ENCODE measurements at places on chromosomes 7 and 10.

DNA sequence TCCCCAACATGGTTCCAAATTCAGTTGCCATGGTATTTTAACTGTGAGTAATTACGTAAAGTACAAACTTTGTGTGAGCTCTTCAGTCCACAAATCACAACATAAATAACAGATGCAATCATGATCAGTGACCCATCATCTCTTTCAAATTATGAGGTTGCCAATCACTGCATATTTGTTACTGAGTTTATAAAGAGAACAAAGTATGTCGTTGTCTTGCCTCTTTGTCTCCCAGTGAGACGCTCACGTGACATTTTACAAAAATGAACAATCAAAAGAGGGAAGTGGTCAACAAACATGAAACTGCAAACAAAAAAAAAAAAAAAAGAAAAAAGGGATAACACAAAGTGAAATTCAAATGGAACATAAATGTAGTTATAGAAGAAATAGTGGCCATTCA, 122.7 kb upstream of the PDSS1 start:
- no peak for DNase-seq

GRCh38 chr10:94129393-94130130, 135.8 kb downstream of the PLCE1 start:
- DNase-seq, result no peak

GRCh38 chr10:119358152-119358512, 150.8 kb downstream of the GRK5 start:
- DNase-seq, result no peak

GRCh38 chr7:140034421-140034820, 28.3 kb downstream of the PARP12 start:
- no peak for DNase-seq

GRCh38 chr10:10092581-10092980, 925.1 kb upstream of the CELF2 start:
- DNase-seq, result no peak

DNA sequence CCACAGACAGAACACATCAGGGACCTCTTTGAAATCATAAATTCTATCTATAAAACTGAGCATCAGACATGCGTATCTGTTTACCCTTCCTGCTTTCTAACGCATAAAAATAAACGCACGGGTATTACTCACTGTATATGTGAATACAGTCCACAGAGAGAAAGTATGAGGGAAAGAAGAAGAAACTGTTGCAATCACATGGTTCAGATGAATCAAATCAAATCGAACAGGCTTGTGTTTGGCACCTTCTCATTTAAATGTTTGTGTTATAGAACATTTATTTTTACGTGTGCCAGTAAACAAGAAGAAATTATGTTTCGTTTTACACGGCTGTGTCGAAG, 322.0 kb downstream of the FRMD4A start:
- DNase-seq, result no peak

- DNase-seq, result no peak
Measured at GRCh38 chr10:46227936-46228562, 58.7 kb upstream of the ANTXRL start.

DNA sequence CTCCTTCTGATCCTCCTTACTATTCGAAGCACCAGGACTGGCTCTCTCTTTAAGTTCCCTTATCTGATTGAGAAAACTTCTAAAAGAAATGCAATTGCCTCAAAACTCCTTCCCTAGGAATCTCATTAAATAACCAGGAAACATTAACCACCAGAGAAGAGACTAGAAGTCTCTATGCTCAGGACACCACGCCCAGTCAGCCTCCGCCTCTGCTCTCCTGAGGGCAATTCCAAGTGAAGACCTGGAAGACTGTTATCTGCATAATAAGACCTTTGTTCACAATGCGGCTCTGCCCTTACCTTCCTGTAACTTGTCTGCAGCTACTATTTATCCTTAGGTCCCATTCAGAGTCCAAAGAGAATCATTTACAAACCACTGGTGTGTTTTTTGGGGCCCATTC, 78.8 kb downstream of the ELMO1 start:
- DNase-seq, result peak; percentile 82

DNA sequence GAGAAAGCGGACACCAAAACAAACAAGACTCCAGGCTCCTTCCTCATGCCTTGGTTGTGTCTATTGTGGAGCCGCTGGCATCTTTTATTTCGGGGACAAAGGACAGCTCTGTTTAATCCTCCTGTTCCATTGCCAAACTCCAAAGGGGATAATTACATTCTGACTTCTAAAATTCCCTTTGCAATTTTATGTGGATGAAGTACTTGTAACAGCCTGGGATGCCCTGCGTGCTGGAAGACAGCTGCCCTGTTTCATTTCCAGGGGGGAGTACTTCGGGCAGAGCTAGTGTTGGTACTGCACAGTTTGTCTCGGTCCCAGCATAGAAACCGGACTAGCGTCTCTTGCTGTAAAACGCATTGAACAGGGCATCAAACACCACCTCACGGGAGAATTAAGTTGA, 90.9 kb downstream of the BAMBI start:
- peak; percentile 17 for DNase-seq

- DNase-seq, result no peak
Measured at GRCh38 chr10:112448888-112449287, 1.9 kb downstream of the VTI1A start.

DNA sequence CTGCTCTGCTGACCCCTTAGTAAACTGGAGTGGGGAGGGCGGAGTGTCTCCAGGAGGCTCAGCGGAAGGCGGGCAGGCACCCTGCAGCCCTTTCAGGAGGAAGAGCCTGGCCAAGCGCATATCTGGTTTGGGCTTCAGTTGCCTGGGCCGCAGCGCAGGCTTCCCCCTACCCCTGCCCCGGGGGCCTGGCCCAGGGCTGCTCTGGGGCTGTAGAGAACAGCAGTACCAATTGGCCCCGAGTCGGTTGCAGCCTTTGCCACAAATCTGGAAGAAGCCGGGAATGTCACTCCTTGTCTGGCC, 28.1 kb upstream of the JAKMIP3 start:
- no peak for DNase-seq

GRCh38 chr10:3986493-3987142, 201.6 kb upstream of the KLF6 start:
- DNase-seq, result no peak

GRCh38 chr7:676972-677385, 49.5 kb upstream of the DNAAF5 start:
- DNase-seq, result no peak

DNA sequence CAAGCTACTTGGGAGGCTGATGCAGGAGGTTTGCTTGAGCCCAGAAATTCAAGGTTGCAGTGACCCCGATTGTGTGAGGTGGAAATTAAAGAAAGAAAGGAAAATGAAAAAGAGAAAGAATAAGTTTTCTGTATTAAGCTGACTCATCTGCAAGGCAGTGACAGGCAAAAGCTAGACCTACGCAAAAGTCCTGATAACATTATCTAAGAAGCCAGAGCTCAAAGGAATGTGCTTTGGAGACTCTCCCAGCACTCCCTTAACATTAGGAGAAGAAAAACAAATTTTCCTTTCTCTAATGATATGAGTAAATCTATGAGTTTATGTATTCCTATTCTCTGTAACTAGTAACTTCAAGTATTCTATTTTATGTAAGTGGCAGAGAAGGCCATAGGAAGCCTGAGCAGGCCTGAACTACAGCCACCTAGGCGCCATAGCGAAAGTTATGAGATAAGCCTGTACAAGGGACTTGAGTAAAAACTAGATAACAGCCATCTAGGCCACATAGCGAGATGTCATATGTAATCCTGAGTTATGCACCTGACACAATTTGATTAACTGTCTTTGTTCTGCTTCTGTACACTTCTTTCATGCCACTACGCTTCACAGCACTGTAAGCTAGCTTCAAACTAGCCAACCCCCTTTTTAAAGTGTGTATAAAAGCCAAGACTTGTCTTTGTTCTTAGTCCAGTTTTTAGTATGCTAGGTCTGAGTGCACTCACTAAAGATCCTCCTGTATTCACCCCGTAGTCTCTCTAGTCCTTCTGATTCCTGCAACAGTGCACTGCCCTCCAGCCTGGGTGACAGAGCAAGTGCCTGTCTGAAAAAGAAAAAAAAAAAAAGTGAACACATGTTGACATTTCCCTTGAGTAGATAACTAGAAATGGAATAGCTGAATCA, 9.4 kb upstream of the ZWINT start:
- DNase-seq, result no peak

- DNase-seq, result peak; percentile 3
Measured at GRCh38 chr7:84583331-84583730, 388.7 kb upstream of the SEMA3A start.

GRCh38 chr10:56139405-56139804, 221.7 kb downstream of the ZWINT start:
- DNase-seq, result no peak

- no peak for DNase-seq
Measured at GRCh38 chr7:29131678-29132077, 14.7 kb downstream of the CPVL start.

GRCh38 chr7:50362712-50363282, 58.3 kb downstream of the IKZF1 start:
- DNase-seq, result no peak

DNA sequence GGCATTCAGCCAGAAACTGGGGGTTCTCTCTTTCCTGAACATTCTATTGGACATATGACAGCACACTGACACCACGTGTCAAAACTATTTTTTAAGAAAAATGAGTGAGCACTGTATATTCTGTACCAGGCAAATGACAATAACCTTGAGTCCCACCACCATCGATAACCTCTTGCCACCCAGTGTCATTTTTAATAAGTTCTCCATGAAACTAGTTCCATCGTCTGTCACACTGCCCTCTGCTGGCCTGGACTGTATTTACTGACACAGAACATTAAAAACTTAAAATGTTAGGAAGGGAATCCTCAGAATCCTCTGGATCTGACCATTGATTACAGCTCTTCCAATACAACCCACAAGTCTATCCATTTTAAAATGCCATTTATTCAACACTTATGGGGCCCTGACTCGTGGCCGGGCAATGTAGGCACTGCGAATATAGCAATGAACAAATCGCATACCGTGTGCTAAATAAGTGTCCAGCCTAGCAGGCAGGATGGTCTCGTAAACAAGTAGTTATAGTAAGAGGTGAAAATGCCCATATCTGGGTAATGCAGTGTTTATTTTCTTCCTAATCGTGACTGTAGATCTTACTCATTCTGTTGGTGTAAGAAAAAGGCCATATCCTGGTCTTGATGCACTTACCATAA, 35.9 kb upstream of the CACNB2 start:
- DNase-seq, result peak; percentile 17

- no peak for DNase-seq
Measured at GRCh38 chr7:101630591-101630990, 1.5 kb upstream of the MYL10 start.

DNA sequence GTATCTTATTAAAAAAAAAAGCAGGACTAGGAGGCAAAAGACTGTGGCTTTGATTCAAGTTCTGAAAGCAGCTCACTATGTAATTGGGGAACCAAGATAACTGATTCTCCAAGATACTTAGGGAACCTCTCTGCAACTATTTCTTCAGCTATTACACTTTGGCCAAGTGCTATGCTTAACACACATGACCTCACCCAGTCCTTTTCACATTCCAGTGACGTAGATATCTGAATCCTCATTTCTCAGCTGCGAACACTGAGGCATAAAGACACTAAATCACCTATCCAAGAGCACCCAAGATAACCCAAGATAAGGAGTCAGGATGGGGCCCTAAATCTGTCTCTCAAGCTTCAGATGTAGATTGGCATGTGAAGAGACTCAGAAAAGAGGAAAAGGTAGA, 133.6 kb downstream of the GLI3 start:
- DNase-seq, result no peak

GRCh38 chr10:121774404-121774803, 153.4 kb downstream of the ATE1 start:
- DNase-seq, result no peak

- DNase-seq, result no peak
Measured at GRCh38 chr7:148915211-148915610, 31.1 kb upstream of the EZH2 start.

GRCh38 chr10:7302930-7303557, 107.8 kb downstream of the SFMBT2 start:
- DNase-seq, result no peak

Measured in COLO829 (cell line).